ENCODE measurements at places on chromosomes 16 and 17.

DNA sequence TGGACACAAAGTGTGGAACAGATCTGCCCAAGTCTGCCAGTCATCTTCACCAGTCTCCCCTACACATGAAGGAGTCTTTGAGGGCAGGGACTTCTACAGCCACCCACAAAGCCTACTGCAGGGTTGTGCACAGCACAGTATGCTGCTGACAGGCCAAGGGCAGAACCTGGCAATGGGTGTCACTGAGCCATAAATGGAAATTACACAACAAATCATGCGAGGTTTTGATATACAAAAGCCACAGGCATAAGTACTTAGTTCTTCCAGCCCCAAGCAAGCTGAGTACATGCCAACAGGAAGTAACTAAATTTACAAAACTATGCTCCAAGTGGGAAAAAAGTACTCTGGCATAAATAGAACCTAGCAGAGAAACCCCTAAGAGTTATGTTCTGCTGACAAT, 7.8 kb upstream of the PSMC3IP start:
- no peak for DNase-seq

DNA sequence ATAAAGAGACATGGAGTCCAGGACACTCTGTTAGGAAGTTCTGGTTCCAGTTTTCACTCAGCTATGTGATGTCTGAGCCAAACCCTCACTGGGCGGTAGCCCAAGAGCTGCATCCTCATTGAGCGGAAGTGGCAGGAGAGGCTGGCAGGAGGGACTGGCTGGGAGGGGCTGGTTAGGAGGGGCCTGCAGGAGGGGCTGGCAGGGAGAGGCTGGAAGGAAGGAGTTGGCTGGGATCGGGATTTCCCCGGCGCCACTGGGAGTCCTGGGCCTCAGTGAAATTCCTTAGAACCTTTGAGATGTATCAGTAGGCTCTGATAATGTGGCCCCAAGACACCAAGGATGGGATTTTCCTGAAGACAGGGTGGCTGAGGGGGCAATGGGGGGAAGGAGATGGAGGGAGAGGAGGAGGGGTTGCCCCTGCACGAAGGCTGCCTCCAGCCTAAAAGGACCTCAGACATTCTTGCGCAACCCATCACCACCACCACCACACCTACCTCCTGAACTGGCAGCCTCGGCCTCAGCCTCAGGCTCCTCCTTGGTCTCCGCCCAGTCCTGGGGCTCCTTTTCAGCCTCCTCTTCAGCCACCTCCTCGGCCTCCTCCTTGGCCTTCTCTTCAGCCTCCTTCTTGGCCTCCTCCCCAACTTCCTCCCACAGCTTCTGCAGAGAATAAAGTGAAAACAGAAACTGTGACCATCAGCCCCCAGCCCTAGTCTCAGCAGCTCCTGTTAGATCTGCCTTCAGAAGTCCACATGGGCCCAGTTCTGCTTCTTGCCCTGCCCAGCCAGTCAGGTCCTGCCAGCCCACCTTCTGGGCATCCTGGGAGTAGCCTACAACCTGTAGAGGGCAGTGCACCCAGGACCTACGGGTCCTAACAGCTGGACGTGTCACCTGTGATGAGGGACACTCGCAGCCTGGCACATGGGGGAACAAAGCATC, 31.7 kb downstream of the CNGB1 start:
- DNase-seq: no peak

DNA sequence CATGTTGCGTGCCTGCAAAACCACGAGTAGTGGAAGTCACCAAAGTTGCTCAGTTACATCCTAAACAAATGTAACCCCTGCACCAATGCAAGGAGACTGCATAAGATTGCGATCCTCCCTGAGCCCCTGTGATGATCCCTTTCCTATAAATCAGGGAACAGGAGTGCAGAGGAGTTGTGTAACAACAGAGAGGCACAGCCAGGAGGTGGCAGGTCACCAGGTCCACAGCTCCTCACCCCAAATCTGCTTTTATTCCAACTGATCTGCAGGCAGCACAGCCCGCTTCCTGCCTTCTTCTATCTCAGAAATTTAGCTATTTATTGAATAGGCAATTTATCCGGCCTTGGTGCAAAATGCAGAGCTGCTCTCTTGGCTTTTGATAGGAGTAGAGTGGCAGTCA, 36.0 kb upstream of the MRTFB start:
- no peak for DNase-seq

DNA sequence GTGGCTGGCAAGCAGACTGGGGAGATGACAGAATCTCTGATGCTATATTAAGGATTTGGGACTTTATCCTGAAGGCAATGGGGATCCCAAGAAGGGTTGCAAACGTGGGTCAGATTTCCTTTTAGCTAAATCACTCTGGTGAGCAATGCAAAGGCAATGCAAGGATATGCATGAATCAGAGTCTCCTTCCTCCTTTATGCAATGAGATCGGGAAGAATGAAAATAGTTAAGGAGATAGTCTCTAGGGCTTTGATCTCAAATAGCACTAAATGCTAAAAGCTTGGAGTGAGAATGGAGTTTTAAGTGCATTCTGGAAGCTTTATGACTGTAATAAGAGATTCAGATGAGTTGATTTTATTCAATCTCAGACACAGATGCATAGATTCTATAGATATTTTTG, 27.2 kb upstream of the SHISA9 start:
- no peak for DNase-seq

DNA sequence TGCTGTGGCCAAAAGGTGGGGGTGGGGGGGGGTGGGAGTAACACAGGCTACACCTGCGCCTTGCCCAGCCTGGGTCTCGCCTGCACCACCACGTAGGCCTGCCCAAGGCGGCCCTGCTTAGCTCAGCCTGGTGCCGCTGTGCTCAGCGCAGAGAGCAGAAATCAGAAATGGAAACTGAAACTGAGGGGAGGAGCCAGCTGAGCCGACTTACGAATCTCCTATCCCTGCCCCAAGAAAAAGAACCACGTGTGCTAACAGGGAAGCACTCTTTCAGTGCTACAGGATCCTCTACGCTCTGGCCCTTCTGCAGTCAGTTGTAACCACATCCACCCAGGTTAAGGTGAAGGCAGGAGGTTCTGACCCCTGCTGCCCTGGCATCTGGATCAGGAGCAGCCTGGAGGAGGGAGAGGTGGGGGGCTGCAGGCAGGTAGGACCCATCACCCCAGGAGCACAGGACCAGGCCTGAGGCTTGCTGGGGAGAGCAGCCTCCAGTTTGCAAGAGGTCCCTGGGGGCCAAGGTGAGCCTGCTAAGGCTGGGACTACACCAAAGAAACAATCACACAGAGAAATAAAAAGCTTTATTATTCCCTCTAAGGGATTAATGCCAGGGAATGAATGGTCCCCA, at the start of gene DHX58:
DHX58 (minus strand) TSS at position 163 of the 625 bp plus-strand sequence. CDS start 822 bp downstream, outside the sequence.
- peak; percentile 62 for DNase-seq

- DNase-seq: no peak
Observed at GRCh38 chr16:29877266-29877961, 14.4 kb upstream of the CDIPT start.

- no peak for DNase-seq
Observed at GRCh38 chr17:1590029-1590746, 27.6 kb upstream of the PITPNA start.

- DNase-seq: no peak
Observed at GRCh38 chr17:17495536-17496188, 533 bp downstream of the RASD1 start.

- no peak for DNase-seq
Observed at GRCh38 chr16:61148930-61149329, 887.3 kb downstream of the CDH8 start.

DNA sequence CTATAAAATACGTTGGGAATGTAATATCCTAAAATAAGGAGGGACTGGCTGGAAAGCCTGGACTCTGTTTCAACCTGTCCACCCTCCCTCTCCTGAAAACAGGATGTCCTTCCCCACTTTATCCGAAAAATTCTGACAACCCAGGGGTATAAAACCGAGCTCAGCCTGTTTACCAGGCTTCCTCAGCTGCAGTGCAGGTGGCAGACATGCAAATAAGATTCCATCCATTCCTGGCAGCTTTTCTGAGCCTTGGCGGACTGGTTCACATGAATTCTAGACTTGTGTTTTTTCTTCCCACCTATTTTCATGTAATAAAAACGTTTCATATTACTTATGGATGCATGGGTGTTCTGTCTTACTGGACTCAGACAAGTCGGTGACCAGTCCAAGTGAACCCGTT, 479.3 kb downstream of the KCNJ18 start:
- DNase-seq: no peak

DNA sequence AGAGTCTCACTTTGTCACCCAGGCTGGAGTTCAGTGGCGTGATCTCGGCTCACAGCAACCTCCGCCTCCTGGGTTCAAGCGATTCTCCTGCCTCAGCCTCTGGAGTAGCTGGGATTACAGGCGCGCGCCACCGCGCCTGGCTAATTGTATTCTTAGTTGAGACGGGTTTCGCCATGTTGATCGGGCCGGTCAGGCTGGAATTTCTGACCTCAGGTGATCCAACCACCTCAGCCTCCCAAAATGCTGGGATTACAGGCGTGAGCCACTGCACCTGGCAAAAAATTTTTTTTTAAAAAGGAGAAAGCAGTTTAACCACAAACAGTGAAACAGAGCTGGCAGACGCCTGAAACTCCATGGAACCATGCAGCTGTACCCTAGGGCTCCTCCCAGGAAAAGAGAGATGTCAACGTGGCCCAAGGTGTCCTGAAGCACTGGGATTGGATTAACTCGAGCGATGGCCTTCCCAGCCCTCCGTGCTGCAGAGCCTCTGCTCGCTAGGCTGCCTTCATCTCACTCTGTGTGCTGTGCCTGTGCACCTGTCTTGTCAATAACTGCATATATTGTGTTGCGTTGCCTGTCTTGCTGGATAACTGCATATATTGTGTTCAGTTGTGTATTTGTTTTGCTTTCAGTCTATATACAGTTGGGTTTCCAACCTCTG, 29.6 kb upstream of the FOXK2 start:
- no peak for DNase-seq

DNA sequence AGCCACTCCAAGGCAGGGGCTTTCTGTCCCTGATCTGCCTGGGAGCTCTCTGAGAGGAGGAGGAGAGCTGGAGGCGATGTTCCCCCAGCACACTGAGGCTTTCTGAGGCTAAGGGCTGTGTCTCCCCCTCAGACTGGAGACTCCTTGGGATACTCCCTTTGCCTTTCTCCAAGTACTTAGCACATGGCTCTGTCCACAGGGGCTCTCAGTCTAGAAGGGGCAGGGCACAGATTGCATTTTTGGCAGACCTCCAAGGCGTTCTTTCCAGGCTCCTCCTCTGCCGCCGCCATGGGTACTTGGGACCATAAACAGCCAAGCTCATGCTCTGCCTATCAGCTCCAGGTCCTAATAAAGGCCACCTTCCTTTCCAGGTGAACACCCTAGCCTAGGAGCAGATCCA, 1.8 kb upstream of the GIP start:
- DNase-seq: no peak

GRCh38 chr17:57276621-57277020, 20.3 kb downstream of the MSI2 start:
- no peak for DNase-seq

DNA sequence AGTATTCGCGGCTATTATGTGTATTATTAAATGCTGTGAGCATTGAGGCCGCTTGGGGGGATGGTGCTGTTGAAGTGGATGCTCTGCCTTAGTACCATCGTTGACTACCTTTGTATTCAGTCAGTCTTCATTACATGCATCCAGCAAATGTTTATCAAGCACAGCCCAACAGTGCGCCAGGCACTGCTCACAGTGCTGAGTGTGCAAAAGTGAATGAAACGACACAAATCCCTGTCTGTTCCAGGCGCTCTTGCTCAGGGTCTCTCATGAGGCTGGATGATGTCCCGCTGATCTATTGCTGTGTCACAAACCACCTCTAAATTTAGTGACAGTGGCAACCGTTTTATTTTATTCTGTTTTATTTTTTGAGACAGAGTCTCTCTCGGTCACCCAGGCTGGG, 53.8 kb downstream of the OTOA start:
- DNase-seq: no peak

DNA sequence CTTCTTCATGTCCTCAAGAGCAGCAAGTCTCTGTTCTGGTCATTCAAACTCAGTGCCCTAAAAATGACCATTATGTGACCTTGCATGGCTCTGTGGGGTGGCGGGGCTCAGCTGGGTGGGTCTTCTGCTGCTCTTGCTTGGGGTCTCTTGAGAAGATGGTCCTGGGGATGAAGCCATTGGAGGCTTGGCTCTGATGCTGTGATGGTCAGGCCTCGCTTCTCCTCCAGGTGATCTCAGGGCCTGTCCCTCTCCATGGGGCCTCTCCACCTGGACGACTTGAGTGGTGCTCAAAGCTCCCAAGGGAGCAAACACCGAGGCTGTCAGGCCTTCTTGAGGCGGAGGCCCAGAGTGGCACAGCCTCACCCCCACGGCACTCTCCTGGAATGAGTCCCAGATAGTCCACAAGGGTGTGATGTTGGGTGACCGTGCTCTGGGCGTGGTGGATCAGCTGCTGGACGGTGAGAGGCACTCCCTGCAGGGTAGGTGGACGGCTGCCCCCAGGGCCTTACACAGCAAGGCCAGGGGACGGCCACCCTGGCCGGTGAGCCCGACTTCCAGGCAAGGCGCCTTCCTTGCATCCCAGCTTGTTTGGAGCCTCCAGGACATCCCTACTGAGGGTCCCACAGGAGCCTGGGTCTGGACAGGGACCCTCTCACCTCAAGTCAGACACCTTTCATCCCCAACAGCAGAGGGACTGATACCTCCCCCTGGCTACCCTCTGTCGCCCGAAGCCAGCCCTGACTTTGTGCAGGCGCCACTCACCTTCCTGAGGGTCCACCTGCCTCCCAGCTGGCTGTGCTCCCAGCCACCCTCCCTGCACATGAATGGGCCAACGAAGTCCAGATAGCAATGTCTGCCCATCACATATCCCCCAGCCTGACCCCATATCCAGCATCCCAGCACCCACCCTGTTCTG, 48.7 kb downstream of the USP22 start:
- DNase-seq: no peak
